Subcutaneous adipose tissue (tissue), 4 donors: ENCODE measurements at places on chromosomes 6 and 20. TPM values are rescaled to one million over a fixed set of nuclear protein-coding genes. Genes with fewer than 3 reads are reported as not detected.

Gene DEFB132
- 0.66 TPM for total RNA-seq

Gene OPRL1
- total RNA-seq, result 2.7 TPM

Gene C20orf141
- not detected for total RNA-seq

Gene TFAP2A
- not detected for total RNA-seq

Gene SESN1
- total RNA-seq, result 152 TPM

Gene FAM209A
- total RNA-seq, result not detected

Gene CDH26
- 1.7 TPM for total RNA-seq

Gene PRL
- not detected for total RNA-seq

Gene FOXC1
- 8.8 TPM for total RNA-seq

Gene CLPSL1
- total RNA-seq, result not detected

Gene REM1
- total RNA-seq, result 5.3 TPM

Gene HFE
- total RNA-seq, result 8.1 TPM

Gene CST8
- not detected for total RNA-seq

Gene CALHM5
- total RNA-seq, result 2.8 TPM

Gene BMP5
- not detected for total RNA-seq

Gene MAPK13
- total RNA-seq, result 2.6 TPM

Gene ETV7
- total RNA-seq, result 0.44 TPM

Gene GATA5
- total RNA-seq, result not detected

Gene DYNLRB1
- total RNA-seq, result 119 TPM

Gene GPX5
- not detected for total RNA-seq

Gene SLC25A27
- total RNA-seq, result 32.6 TPM

Gene NKAIN4
- total RNA-seq, result not detected

Gene PABPC1L
- total RNA-seq, result 5.5 TPM

Gene PDE10A
- 8.7 TPM for total RNA-seq

Gene FOXF2
- total RNA-seq, result 0.75 TPM

Gene COL20A1
- not detected for total RNA-seq

Gene STX11
- 51.2 TPM for total RNA-seq

Gene CST2
- total RNA-seq, result not detected

Gene NRN1
- 41.4 TPM for total RNA-seq

Gene TPD52L1
- total RNA-seq, result 36.3 TPM

Gene BANF2
- total RNA-seq, result not detected

Gene RNF144B
- total RNA-seq, result 31.4 TPM

Gene CFAP61
- total RNA-seq, result 0.82 TPM

Gene CRISP3
- total RNA-seq, result not detected

Gene TRAPPC3L
- not detected for total RNA-seq

Gene CNBD2
- 3.1 TPM for total RNA-seq

Gene VPS52
- total RNA-seq, result 31.0 TPM

Gene FRMD1
- 4.4 TPM for total RNA-seq

Gene PAK5
- total RNA-seq, result not detected

Gene TAB2
- 59.2 TPM for total RNA-seq

Gene PLG
- not detected for total RNA-seq

Gene POM121L2
- total RNA-seq, result not detected

Gene ISM1
- total RNA-seq, result 12.7 TPM

Gene OVOL2
- not detected for total RNA-seq

Gene UNC5CL
- total RNA-seq, result 1.1 TPM

Gene MYT1
- total RNA-seq, result not detected

Gene PSORS1C1
- 0.34 TPM for total RNA-seq

Gene HLA-DPA1
- total RNA-seq, result 155 TPM

Gene PRDM13
- total RNA-seq, result not detected

Gene BPIFA2
- not detected for total RNA-seq

Gene MYLK2
- not detected for total RNA-seq

Gene CLPSL2
- not detected for total RNA-seq

Gene PDE7B
- 4.1 TPM for total RNA-seq

Gene SCP2D1
- total RNA-seq, result not detected

Gene PXT1
- not detected for total RNA-seq

Gene OR2B2
- not detected for total RNA-seq

Gene CGA
- not detected for total RNA-seq

Gene FABP7
- not detected for total RNA-seq

Gene RUNX2
- 4.6 TPM for total RNA-seq
